ENCODE measurements at places on chromosomes 16 and 17.

GRCh38 chr17:50661795-50662391 lies 27.2 kb downstream of the ABCC3 start:
- peak; percentile 9 for DNase-seq

DNA sequence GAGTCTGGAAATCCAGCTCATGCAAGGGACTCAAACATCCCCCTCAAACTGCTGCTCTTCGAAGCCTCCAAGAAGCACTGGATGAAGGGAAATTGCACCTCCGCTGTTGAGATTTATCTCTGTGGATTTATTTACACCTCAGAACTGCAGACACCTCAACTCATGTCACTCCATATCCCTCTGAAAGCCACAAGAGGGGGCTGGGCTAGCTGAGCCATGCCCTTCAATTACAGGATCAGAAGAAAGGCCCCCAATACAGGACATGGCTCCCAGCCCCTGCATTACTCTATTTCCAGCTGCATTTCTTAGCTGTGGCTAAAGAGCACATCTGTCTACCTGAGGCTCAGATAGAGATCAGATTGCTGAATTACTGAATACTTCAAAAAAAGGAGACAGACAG lies 103.1 kb upstream of the DYNLRB2 start:
- DNase-seq, result no peak

GRCh38 chr16:30406795-30407101 lies 658 bp upstream of the ZNF771 start:
- no peak for DNase-seq

DNA sequence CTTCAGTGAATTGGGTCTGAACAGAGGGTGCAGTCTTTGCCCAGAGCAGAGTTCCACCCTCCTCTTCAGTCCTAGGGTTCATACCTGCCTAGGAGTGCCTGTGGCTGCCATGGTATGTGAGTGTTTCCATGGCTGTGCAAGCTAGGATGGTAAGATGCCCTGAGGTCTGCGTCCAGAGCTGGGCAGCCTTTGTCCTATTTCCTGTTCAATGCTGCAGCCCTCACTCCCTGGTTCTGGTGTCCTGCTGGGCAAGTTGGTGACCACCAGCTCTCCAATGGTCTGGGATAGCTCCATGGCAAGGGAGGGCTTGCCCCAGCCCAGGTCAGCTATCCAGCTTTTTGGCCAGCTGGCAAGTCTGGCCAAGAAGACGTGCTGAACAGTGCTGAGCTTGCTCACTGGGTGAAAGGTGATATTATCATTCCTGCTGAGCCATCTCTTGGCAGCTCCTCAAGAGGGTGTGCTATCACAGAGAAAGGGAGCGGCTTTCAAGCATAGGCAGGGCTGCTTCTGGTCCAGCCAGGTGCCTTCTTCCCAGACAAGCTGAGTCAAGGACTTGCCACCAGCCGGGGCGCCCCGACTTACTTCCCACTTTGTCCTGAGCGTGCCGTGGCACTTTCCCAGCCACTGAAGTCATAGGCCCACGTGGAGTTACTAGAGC lies 13.0 kb upstream of the NFATC3 start:
- no peak for DNase-seq

GRCh38 chr17:6868582-6868981 lies 37.1 kb upstream of the TEKT1 start:
- no peak for DNase-seq

DNA sequence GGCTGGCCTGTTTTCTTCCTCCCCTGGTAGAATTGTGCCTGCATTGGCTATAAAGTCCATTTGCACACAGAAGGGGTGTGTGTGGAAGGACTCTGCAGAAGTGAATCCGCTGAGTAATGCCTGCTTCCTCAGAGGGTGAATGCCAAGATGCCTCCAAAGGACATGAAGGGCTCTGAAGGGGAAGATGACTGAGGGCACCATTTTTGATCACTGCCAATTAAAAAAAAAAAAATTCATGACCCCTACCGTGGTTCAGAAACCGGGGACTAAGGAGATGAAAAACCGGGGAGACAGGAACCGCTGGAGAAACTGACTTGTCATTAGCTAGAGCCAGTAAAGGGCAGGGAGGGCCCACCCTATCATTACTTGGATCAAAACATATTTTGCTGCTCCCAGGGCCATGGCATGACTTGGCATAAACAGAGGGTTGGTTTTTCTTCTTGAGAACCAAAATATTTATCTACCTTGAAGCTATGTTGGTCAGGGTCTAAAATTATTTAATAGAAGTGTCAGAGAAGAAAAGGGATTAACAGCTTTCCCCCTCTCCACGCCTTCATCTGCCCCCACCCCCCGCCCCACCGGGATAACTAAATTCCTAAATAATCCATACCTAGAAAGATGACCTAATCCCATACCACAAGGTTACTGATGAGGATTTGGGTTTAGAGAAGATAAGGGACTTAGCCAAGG lies 3.6 kb upstream of the USP7 start:
- DNase-seq, result no peak

DNA sequence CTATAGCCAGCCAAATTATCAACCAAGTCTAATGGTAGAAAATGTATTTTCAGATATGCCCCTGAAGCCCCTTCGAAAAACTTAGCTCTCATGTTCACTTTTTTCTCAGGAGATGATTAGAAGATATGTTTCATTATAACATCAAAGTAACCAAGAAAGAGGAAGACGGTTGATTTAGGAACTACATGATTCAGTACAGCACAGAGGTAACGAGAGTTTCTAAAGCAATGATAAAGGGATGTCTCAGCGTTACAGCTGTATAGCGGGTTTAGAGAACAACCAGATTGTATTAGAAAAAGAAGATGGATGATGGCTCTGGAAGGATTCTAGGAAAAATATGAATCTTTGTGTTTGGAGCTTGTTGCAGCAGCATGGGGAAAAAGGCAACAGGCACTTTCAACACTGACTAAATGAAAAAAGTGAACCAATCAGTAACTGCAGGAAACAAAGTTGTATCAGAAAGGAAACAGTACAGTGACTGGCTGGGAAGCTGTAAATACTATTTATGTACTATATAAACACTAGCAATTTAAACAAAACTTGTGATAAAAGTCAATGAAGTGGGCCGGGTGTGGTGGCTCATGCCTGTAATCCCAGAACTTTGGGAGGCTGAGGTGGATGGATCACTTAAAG lies 21.5 kb downstream of the MBTD1 start:
- DNase-seq, result no peak

DNA sequence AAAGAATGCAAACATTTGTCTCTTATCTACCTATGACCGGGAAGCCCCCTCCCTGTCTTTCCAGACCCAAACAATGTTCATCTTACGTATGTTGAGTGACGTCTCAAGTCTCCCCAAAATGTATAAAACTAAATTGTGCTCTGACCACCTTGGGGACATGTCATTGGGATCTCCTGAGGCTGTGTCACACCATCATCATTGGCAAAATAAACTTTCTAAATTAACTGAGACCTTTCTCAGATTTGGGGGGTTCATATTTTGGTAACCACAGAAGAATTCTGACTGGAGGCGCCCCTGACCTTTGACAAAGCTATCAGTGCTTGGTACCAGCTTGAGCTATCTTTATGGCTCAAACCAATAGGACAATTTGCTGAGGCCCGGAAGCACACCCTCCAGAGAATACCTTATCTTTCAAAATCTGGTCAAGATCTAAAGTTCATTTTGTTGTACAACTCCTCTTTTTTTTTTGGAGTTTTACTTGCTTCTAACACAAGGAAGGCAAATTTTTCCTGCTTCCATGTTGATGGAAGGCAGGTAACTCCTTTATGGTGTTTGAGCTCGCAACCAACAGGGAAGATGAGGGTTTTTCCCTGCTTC lies 2.5 kb upstream of the LDHD start:
- DNase-seq, result no peak

DNA sequence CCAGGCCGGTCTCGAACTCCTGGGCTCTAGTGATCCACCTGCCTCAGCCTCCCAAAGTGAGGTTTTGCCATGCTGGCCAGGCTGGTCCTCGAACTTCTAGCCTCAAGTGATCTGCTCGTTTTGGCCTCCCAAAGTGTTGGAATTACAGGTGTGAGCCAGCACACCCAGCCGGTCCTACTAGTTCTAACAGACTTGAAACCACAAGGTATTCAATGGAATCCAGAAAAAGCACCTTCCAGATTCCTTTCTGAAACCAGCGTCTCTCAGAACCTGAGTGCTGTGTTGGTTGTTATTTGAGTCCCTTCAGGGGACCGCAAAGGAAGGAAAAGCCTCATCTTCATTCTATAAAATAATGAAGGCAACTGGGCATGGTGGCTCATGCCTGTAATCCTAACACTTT lies 4.1 kb downstream of the KRABD2 start:
- DNase-seq, result no peak

DNA sequence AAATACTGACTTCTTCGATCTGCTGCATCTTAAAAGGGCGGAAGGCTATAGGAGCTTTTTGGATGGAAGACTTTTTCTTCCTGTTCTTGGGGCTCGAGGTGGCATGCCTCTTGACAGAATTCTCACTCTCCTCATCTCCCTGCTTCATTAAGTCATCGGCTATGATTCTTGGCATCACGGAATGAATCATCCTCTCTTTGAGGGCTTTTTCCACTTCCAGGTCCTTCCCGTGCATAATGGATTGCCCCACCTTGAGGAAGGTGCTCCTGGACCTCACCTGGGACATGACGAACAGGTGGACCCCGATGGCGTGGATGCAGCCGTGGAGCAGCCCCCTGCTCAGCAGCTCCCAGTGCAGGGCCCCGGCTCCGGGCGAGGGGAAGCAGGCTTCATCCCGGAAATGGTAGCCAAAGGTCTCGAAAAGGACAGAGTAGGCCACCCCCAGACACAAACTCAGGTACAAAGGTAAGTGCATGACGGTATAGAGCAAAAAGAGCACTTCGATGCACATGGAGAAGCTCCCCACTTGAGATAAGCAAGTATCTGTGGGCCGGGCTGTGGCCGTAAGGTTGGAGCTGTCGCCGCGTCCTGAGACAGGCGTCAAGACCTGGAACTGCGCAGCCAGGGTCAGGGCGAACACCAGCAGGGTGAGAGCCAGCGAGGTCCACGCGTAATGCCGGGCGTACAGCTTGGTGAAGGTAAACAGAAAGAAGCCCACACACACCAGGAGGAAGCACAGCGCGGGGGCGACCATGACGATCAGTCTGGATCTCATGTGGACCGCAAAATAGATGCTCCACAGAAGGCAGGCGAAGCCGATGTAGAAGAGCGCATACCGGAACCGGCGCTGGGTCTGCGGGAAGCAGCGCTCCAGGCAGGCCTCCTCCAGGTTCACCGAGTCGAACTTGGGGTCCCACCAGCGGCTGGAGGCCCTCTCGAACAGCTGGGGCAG lies 1.7 kb downstream of the ADCY9 start:
- DNase-seq, result no peak

GRCh38 chr16:88309908-88310265 lies 72.9 kb upstream of the ZNF469 start:
- no peak for DNase-seq

DNA sequence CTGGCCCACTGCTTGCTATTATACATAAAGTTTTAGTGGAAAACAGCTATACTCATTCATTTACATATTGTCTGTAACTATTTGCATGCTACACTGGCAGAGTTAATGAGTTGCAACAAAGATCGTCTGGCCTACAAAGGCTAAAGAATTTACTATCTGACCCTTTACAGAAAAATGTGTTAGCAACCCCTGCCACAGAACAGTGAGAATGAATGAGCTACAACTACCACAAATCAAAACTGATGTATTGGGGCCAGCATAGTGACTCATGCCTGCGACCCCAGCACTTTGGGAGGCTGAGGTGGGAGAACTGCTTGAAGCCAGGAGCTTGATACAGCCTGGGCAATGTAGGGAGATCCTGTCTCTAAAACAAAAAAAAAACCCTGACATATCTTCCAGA lies 92.7 kb downstream of the MYH11 start:
- DNase-seq, result no peak

DNA sequence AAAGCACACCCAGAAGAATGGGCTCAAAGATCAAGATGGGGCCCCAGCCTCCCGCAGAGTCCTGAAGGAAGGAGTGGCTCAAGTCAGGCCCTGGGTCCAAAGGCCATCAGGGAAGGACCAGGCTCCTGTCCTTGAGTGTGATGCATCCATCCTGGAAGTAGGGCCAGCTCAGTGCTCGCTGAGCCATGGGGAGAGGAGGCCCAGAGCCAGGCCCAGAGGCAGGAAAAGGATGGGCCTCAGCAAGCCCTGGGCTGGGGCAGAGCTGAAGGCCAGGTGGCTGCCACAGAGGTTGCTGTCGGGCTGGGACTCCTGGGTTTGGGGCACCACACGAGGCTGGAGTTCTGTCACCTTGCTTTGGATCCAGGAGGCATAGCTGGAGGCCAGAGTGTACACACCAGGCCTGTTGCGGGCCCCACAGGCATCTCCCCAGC lies 3.7 kb downstream of the PRSS8 start:
- no peak for DNase-seq

- no peak for DNase-seq
Measured at GRCh38 chr16:83365166-83365565, 442.6 kb upstream of the HSBP1 start.

- no peak for DNase-seq
Measured at GRCh38 chr16:4506450-4506849, 30.3 kb downstream of the HMOX2 start.

DNA sequence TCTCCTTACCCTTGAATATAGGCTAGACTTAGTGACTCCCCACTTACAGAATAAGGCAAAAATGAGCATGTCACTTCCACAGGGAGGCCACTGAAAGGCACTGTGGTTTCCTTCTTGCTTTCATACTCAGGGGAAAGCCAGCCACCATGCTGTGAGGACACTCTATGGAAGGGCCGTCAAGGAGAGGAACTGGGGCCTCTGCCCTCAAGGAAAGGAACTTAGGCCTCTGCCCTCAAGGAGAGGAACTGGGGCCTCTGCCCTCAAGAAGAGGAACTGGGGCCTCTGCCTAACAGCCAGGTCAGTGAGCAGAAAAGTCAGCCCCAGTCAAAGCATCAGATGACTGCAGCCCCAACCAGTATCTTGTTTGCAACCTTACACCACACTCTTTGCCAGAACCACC lies 30.1 kb downstream of the VPS35 start:
- peak; percentile 3 for DNase-seq

DNA sequence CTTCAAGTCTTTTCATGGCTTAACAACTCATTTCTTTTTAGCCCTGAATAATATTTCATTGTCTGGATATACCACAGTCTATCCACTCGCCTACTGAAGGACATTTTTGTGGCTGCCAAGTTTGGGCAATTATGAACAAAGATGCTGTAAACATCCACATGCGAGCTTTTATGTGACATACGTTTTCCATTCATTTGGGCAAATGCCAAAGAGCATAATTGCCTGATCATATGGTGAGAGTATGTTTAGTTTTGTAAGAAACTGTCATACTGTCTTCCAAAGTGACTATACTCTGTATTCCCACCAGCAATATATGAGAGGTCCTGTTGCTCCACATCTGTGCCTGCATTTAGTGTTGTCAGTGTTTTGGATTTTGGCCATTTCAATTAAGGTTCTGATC lies 81.3 kb downstream of the ELAC2 start:
- no peak for DNase-seq

DNA sequence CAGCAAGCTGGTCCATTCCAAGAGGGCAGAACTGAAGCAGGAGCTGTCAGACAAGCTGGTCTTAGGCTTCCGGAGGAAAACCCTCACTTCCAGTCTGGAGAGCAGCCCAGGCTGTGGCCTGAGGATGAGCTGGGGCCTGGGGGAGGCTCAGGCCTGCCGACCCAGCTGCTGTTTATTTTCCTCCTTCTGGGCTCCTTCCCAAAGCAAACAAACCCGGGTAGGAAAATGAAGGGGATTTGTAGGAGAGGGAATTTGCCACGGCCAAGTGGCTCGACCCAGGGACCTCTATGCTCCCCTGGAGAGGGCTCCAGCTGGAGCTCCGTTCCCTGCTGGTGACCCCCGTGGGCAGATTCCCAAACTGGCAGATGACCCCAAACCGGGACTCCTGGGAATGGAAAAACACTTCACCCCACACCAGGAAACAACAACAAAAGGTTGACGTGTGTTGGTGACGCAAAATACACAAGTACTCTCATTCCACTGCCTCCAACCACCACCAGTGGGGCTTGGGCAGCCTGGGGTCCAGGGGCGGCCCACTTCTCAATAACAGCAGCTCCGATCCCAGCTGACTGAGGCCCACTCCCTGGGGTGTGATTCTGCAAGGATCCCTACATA lies 8.8 kb downstream of the JUP start:
- DNase-seq, result no peak
